CD8-positive, alpha-beta T cell (primary cell): ENCODE measurements at places on chromosomes 13 and 19.

DNA sequence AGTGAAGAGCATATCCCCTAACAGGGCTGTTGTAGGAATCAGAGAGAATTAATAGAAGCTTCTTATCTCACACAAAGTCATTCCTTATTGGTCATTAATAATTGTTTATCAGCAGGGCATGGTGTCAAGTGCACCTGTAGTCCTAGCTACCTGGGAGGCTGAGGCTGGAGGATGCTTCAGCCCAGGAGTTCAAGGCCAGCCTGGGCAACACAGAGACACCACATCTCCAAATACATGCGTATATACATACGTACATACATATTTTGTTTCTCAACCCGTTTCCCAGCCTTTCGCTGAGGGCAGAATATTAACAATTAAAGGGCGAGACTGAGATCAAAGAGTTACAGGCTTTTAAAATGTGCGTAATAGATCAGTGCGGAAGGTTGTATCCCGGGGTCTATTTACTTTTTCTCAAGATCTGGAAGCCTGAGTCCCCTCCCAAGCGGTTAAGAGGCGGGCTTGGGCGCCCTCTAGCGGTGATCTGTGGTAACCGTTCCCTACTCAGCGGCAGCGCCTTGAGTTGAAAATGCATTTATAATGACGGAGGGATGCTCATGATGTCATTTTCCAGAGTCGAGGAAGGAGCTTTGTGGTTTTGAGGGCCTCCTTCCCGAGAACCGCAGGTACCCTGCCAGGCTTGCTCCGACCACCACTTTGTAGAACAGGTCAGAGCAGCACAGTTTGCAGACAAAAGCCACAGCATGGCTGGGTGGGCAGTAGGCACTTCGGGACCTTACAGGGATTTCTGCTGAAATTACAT lies 169.6 kb upstream of the GPR12 start:
- peak; percentile 60 for DNase-seq

DNA sequence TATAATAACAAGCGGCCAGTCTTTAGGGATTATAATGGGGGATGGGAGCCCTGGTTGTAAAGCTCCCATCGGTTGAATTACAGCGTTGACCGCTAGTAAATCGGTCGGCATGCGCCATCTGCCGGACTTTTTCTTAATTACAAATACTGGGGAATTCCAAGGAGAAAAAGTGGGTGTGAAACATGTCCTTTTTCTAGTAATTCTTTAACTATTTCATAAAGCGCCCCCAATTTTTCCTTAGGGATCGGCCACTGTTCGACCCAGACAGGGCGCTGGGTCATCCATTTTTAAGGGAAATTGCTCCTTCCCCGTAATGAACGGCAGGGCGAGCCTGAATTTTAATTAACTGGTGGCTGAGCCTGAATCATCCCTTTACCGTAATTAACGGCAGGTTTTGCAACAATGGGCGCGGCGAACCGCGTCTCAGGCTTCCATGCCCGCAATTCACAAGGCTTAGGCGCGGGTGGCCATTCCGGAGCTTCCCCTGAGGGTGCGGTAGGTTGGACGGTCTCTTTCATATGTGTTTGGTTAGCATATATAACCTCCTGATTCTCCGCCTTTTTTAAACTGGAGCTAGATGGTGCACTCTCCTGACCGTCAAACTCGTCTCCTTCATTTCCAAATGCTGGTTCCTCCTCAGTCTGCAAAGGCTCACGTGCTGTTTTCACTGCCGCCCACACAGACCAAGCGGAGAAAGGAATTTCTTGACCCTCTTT lies 30.2 kb upstream of the EVI5L start:
- peak; percentile 70 for DNase-seq

DNA sequence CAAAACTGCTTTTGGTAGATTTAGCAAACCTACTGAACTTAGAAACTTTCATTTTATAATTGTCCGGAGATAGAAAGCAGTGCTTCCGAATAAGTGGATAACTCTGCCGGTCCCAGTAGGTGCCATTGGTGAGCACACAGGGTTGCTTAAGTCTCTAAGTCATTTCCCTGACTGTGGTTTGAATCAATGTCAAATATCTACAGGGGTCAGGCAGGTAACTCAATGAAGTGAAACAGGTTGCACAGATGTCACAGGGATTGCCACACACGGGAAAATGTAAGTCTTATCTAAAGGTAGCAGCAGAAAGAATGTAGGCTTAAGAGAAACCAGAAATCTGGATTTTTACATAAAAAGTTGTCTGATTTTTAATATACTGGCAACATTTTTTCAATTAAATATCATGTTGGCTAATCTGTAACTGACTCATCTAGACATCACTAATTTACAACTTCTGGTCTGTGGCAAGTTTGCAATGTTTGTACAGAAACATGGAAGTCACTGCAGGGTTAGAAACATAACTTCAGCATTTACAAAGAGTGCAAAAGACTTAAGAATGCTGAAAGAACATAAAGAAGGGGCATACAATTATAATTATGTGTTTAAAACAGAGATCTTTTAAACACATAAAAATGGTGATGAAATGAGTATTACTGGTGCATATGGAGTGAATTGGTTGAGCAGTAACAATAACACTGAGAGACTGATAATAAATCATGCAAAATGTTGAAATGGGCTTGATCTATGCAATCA lies 14.3 kb upstream of the LRRC63 start:
- DNase-seq: no peak

GRCh38 chr19:517721-518597 lies 10.7 kb downstream of the TPGS1 start:
- DNase-seq: no peak

DNA sequence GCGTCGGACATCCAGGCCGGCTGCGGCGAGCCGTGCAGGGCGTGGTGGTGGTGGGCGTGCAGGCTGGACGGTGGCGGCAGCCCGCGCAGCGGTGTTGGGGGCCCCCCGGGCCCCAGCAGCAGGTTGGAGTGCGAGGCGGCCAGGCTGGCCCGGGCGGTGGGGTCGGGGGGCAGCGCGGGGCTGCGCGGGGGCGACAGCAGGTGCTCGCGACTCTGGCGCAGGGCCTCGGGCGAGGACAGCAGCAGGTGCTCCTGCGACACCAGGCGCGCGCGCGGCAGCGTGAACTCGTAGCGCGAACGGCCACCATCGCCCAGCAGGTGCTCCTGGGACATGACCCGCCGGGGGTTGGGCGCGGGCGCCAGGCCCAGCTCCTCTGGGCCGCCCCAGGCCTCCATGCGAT lies 9.8 kb downstream of the SHISA7 start:
- DNase-seq: no peak

DNA sequence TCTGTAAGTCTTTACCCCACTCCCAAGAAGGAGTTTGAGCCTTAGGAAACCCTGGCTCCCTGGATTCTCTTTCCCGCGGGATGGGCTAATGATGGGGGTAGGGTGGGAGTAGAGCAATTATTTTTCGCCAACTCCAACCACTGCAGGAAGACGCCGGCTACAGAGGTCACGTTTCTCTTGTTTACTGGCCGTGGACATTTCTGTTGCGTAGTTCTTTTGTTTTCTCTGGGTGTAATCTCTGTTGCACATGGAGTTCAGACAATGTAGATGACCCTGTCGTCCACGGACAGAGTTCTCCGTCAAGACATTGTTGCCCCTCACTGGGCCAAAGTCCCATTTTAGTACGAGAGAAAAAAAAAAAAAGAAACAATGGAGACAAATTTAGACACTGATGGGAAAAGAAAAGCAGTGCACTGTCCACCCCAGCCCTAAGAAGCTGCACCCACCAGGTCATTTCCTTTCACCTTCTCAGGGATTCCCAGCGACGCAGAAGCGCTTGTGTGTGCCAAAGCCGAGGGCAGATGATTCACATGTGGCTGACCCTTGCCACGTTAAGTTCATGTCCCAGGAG lies 133.9 kb upstream of the ARGLU1 start:
- DNase-seq: no peak

DNA sequence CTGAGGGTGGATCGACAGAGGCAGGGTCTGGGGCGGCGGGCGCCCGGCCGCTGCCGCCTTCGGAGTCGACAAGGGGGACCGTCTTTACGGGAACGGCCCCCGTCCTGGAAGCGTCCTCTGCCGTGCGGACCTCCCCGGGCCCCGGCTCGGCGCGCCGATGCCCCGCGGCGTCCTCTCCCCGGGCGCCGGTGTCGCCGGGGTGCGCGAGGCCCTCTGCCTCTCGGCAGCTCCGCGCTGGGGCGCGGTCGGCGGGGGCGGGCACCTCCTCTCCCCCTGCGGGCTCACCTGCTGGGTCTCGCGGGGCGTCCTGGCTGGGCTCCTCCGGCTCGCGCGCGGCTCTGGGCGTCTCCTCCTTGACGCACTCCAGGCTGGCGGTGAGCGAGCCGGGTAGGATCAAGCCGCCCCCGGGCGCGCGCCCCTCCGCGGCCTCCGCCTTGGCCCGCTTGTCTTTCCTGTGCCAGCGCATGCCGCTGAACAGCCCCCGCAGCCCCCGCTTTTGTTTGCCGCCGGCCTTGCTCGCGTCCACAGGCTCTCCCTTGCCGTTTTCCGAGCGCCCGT lies 1.5 kb downstream of the AMER2 start:
- DNase-seq: no peak

DNA sequence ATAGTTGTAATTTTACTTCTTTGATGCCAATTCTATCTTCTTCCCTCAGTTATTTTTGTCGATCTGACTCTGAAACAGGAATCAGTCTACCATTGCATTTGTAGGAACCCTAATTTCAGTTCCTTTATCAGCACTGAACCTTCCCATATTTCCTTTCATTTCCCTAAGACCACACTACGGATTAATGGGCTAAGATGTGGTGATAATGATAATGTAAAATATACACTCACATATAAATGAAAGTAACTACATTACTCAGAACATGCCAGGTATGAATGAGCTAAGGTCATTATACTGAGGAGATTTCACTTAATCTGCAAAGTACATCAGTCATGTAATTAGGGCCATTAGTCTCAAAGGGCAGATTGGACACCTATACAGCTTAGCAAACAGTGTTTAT lies 60.2 kb upstream of the RFC3 start:
- DNase-seq: no peak

GRCh38 chr13:49388091-49388635 lies 55.7 kb downstream of the CAB39L start:
- no peak for DNase-seq

DNA sequence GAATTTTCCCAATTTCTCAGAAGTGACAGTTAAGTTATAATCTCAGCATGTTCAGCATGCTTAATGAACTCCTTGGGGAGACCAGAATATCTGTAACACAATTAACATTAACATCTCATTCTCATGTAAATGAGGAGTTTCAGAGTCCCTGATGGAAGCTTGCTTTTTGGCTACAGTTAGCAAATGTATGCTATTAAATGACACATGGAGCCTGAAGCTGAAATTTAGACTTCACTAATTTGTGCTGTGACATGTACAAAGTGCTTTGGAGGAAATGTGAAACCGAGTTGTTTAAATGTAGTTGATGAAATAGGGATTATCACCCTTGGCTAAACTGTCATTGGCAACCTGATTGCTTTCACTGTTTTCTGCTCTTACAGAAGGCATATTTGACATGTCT lies 2265.1 kb upstream of the PCDH20 start:
- no peak for DNase-seq

- no peak for DNase-seq
Observed at GRCh38 chr13:20425819-20426219, 99.8 kb downstream of the CRYL1 start.

DNA sequence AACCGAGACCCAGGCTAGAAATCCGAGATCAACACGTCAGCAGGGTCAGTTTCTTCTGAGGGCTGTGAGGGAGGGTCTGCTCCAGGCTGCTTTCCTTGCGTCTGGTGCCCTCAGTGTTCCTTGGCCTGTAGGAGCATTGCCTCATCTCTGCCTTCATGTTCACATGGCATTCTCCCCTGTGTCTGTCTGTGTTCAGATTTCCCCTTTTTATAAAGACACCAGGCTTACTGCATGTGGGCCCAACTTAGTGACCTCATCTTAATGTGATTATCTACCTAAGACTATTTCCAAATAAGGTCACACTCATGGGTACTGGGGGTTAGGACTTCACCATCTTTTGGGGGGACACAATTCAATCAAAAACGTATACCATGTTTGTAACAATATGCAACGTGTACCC lies 57.2 kb upstream of the C1QTNF9 start:
- no peak for DNase-seq

- peak; percentile 21 for DNase-seq
Observed at GRCh38 chr19:33675501-33676124, 53.9 kb downstream of the CHST8 start.

- DNase-seq: no peak
Observed at GRCh38 chr19:4877753-4878490, 10.5 kb upstream of the PLIN3 start.

DNA sequence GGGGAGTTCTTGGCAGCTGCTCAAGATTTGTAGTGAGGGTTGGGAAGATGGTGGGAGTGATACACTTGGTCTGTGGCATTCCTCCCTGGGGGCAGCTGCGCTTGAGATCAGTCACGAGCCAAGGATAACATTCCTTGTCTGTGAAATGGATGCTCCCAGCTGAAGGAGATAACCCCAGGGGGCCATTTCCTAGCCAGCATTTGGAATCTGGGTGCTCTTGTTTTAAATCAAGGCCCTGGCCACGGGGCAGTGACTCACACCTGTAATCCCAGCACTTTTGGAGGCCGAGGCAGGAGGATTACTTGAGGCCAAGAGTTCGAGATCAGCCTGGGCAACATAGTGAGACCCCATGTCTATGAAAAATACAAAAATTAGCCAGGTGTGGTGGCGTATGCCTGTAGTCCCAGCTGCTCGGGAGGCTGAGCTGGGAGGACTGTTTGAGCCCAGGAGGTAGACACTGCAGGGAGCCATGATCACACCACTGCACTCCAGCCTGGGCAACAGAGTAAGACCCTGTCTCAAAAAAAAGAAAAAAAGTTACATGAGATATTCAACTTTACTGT lies 4.6 kb downstream of the PKN1 start:
- DNase-seq: no peak

DNA sequence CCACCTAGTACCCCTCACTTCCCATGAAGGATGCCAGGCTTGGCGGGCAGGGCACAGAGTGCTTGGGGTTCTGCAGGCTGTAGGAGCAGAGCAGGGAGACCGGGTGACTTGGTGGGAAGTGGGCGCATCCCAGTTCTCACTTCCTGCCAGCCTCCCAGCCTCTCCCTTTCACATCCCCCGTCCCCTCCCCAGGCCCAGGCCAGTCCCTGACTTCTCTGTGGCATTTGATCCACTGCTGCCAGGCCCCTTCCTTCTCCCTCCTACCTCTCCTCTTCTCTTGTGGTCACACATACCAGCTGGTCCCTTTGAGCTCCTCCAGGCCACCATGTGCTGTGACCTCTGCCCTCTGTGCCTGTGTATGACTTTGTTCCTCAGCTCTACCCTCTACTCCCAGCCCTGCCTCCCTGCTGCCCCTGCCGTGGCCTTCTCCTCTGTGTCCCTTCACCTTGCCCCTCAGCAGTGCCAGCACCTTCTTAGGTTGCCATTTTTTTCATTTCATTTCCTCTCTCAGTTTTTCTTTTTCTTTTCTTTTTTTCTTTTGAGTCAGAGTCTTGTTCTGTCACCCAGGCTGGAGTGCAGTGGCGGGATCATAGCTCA lies 19.5 kb downstream of the MYO1F start:
- no peak for DNase-seq

DNA sequence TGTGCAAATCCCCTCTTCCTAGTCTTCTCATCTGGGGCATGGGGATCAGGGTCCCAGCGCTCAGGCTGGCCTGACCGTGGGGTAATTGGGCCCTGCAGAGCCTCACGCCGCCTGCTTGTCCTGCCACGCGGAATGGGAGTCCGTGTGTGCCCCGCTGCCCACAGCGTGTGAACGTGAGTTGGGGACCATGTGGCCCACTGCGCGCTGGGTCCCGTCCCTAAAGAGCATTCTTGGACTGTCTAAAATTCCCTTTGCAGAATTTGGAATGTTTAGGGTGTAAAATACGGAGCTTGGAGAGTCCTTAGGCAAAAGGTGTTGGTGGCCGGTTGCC lies 2.9 kb downstream of the TMPRSS9 start:
- no peak for DNase-seq

GRCh38 chr13:96093296-96094006 lies 3.5 kb downstream of the HS6ST3 start:
- DNase-seq: no peak

GRCh38 chr19:38032151-38032550 lies 125.1 kb downstream of the SIPA1L3 start:
- DNase-seq: no peak
